Fibroblast of lung (primary cell): ENCODE measurements at places on chromosomes 7 and 10. TPM values are rescaled to one million over a fixed set of nuclear protein-coding genes. Genes with fewer than 3 reads are reported as not detected.

- no peak for DNase-seq
These were observed 107.2 kb upstream of the PPIF start for GRCh38 chr10:79239924-79240581.

GRCh38 chr7:90836937-90837336, 240.8 kb downstream of the CDK14 start:
- DNase-seq, result no peak

DNA sequence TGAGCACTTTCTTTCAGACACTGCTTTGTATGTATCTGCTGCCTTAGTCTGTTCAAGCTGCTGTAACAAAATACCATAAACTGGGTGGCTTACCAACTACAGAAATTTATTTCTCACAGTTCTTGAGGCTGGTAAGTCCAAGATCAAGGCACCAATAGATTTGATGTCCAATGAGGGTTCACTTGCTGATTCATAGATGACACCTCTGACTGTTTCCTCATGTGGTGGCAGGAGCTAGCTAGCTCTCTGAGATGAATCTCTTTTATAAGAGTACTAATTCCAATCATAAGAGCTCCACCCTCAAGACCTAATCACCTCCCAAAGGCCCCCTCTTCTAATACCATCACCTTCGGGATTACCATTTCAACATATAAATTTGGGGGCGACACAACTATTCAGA, 76.6 kb upstream of the ADO start:
- DNase-seq, result no peak

CHST12 gene
- total RNA-seq, result 1.5 and 3.5 TPM in 2 replicates

GIMAP8 gene
- total RNA-seq, result under 0.01 TPM in 2 replicates
